Glutamatergic neuron (in vitro differentiated cells): ENCODE measurements at places on chromosomes 6 and 20. TPM values are rescaled to one million over a fixed set of nuclear protein-coding genes. Genes with fewer than 3 reads are reported as not detected.
A peak's percentile ranks its signal among the peaks of the same experiment; 100 is the strongest.

DNA sequence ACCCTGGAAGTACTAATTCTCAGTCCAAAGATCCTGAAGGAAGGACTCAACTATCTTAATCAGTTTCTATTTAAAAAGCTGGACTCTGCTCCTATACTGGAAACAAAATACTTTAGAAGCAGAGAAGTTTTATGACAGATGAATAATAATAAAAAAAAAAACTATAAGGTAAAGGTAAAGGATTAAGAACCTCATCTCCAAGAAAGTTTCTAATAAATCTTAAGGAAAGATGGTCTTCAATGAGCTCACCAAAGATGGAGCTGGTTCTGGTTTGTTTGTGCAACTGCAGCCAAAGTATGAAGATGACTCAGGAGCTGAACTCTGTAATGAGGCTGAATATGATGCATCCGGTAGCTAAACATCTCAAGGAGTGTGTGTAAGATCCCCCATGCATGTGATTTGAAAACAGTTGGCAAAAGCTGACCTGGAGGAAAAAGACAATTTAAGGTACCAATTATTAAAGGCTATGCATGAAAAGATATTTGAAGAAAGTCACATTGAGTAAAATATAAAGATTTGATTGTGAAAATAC lies 25.2 kb downstream of the MED23 start:
- H3K27me3 ChIP-seq: peaks cover 2% of the 10 kb centered on the region
- H3K27ac ChIP-seq: no peak overlapping the region
- no peaks in the 10 kb centered on the region for H3K36me3 ChIP-seq

- peaks cover 11% of the 10 kb centered on the region for H3K27me3 ChIP-seq
- no peak for DNase-seq
- no peaks in the 10 kb centered on the region for H3K36me3 ChIP-seq
- H3K4me1 ChIP-seq: peaks cover 18% of the 10 kb centered on the region
These were observed 12.1 kb downstream of the SLC2A4RG start for GRCh38 chr20:63751471-63752271.

GRCh38 chr6:67687396-67687795 lies 947.7 kb upstream of the ADGRB3 start:
- no peaks in the 10 kb centered on the region for H3K27me3 ChIP-seq
- no peaks in the 10 kb centered on the region for H3K36me3 ChIP-seq
- no peak overlapping the region for H3K4me3 ChIP-seq
- H3K4me1 ChIP-seq: no peaks in the 10 kb centered on the region
- no peak overlapping the region for H3K27ac ChIP-seq

DNA sequence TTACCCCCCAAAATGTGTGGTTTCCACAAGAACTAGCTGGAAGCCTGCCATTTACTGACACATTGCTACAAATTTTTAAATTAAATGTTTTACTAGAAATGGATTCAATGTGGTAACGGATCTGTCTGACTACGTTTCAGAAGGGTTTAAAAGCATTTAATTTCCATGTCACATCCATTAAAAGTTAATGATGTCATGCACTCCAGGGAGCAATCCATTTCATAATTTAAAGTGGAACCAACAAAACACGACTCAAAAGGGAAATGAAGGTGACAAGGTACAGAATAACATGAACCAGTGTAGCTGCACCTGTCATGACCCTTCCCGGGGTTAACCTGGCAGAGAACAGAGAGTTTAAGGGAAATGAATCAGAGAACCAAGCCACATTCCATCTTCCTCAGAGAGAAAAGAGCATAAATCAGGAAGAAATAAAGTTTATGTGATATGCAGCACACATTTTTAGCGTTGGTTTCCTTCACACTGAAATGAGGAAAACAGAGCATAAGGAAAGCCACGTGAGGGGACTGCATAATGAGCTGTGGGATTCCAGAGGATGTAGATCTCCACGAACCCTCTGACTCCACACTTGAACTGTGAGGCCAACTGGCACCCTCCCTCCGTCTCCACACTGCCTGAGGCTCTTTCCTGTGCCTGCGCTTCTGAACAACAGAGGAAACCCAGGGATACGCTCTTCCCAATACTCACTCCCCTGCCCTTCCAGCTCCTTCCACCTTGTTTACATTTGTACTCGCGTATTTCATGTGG lies 170.3 kb upstream of the AHI1 start:
- H3K4me3 ChIP-seq: no peak overlapping the region
- H3K36me3 ChIP-seq: peaks cover 4% of the 10 kb centered on the region
- H3K27me3 ChIP-seq: peaks cover 3% of the 10 kb centered on the region
- DNase-seq: peak; percentile 40

- DNase-seq: no peak
- no peak overlapping the region for H3K27ac ChIP-seq
- H3K27me3 ChIP-seq: no peaks in the 10 kb centered on the region
- H3K36me3 ChIP-seq: no peaks in the 10 kb centered on the region
- peaks cover 25% of the 10 kb centered on the region for H3K4me1 ChIP-seq
These were observed 46.3 kb upstream of the FABP7 start for GRCh38 chr6:122733259-122733658.

DNA sequence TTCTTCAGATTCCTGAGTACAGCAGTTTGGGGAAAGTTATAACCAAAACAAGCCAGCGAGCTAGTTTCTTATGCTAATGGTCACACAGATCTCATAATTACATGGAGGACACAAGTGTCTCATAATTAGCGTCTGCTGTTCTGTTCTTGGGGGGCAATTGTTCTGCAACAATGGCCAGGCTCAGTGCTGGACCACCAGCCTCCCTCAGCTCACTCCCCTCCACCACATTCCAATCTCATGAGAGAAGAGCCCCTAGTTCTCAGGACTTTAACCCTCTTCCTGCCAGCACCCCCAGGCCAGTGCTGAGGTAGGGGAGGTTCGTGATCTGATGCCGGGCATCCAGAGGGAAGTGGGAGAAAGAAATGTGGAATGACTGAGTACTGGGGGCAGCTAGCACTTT lies 20.2 kb upstream of the TOX2 start:
- H3K4me1 ChIP-seq: no peaks in the 10 kb centered on the region
- H3K4me3 ChIP-seq: no peak overlapping the region
- no peak overlapping the region for H3K27ac ChIP-seq
- H3K27me3 ChIP-seq: no peaks in the 10 kb centered on the region
- no peak for DNase-seq

DNA sequence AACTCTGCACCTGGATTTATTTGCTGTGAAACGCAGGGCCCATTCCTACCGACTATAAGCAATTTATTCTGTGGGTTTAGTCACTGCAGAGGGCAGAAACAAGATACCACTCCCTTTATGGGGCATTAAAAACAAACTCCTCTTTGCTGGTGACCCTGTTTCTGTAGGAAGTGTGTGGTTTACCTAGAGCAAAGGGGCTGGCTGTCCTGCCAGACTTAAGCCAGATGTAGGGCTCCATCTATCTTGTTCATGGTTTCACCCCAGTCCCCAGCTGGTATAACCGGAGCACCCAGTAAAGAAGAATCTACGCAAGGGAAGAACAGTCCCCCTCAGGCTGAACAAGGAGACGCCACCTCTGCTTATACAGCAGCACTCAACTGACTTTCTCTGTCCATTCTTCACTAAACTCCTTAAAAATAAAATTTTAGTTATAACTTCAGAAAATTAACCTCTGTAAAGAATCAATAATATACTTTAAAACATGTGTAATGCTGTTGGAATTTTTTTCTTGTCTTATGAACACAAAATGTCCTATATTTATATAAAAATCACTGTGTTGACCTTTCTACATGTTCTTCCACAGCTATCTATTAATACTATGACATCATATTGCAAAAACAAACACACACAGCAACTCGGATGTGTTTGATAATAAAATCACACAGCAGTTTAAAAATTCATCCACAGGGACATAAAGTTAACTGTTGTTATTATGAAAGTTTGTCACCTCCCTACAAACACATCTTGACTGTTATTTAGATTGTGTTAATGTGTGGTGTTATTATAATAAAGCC lies 126.1 kb upstream of the RPS6KA2 start:
- no peak for DNase-seq
- H3K27me3 ChIP-seq: peaks cover 11% of the 10 kb centered on the region

GRCh38 chr6:14897831-14898230 lies 348.0 kb upstream of the JARID2 start:
- H3K36me3 ChIP-seq: peaks cover 12% of the 10 kb centered on the region
- H3K27me3 ChIP-seq: no peaks in the 10 kb centered on the region
- H3K4me1 ChIP-seq: peaks cover under 1% of the 10 kb centered on the region
- DNase-seq: no peak
- H3K4me3 ChIP-seq: no peak overlapping the region
- no peak overlapping the region for H3K27ac ChIP-seq

DNA sequence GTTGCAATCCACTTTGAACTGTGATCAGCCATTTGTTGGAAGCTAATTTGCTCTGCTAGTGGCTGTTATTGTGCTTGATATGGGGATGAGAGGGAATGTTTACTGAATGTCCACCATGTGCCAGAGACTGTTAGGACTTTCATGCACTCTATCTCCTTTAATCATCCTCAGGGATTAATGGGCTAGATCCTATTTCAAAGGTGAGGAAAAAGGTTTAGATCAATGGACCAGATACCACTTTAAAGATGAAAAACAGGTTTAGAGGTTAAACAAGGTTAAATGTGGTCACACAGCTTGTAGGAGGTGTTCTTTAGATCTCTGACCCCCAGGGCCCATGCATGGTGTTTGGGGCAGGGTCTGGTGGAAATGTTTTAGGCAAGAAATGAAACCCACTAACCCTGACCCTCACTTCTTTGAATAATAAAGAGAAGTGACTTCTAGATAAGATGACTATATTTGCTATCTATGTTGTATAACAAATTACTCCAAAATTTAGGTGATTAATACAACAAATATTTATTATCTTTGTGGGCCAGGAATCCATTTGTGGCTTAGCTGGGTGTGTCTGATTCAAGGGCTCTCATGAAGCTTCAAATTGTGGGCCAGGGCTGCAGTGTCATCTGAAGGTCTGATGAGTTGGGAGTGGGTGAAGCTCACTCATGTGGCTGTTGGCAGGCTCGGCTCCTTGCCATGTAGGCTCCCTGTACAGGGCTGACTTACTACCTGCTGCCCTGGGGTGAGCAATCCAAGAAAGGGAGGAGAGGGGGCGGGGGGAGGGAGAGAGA lies 127.8 kb upstream of the FOXA2 start:
- no peak for DNase-seq
- H3K36me3 ChIP-seq: no peaks in the 10 kb centered on the region
- no peak overlapping the region for H3K4me3 ChIP-seq
- no peak overlapping the region for H3K27ac ChIP-seq
- H3K4me1 ChIP-seq: no peaks in the 10 kb centered on the region

GRCh38 chr6:81145506-81145905 lies 607.0 kb downstream of the TENT5A start:
- peaks cover 1% of the 10 kb centered on the region for H3K4me1 ChIP-seq
- H3K27ac ChIP-seq: no peak overlapping the region
- DNase-seq: no peak
- no peaks in the 10 kb centered on the region for H3K36me3 ChIP-seq
- H3K27me3 ChIP-seq: no peaks in the 10 kb centered on the region

- H3K4me3 ChIP-seq: no peak overlapping the region
- H3K27ac ChIP-seq: no peak overlapping the region
- peaks cover 8% of the 10 kb centered on the region for H3K4me1 ChIP-seq
- H3K36me3 ChIP-seq: no peaks in the 10 kb centered on the region
These were observed 128.9 kb upstream of the AKIRIN2 start for GRCh38 chr6:87830907-87831306.

- H3K27me3 ChIP-seq: no peaks in the 10 kb centered on the region
- H3K27ac ChIP-seq: no peak overlapping the region
- H3K4me3 ChIP-seq: no peak overlapping the region
- no peaks in the 10 kb centered on the region for H3K4me1 ChIP-seq
These were observed 13.4 kb upstream of the TNFAIP3 start for GRCh38 chr6:137853569-137854213.

DNA sequence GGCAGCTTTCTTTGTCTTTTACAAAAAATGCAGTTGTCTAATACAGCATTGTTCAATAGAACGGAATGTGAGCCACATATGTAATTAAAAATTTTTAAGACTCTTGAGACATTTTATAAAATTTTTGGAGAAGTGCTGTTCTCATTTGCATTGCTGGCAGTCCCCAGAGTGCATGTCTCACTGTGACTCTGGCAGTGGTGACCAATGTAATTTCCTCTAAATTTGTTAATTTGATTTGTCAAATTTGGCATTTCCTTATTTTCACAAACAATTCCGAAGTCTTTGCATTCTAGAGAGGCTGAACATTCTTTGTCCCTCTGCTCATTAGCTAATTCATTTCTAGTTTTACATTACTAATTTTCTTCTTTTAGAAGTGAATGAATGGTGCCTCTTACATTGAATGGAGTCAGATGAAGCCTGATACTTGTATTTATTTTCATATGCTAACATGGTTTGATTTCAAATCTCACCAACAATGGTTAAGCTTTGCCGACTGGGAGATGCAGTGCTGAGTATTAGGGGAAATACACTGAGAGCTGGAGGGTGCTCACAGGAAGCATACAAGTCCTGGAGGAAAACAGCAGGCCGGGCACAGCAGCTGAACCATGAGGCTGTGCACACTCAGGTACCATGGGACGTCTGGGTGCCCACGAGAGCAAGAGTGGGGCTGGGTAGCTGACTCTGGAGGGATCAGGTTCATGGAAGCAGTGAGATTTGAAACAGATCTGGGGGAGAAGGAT lies 68.5 kb upstream of the ARMC2 start:
- DNase-seq: no peak
- H3K36me3 ChIP-seq: peaks cover 2% of the 10 kb centered on the region
- peaks cover 5% of the 10 kb centered on the region for H3K27me3 ChIP-seq
- H3K4me3 ChIP-seq: no peak overlapping the region

GRCh38 chr6:41155132-41155805 lies 1.1 kb upstream of the TREML1 start:
- no peaks in the 10 kb centered on the region for H3K36me3 ChIP-seq
- no peak overlapping the region for H3K27ac ChIP-seq
- no peaks in the 10 kb centered on the region for H3K4me1 ChIP-seq
- H3K27me3 ChIP-seq: peaks cover 10% of the 10 kb centered on the region
- no peak overlapping the region for H3K4me3 ChIP-seq

GRCh38 chr6:153537422-153537821 lies 406.3 kb upstream of the RGS17 start:
- no peak for DNase-seq
- H3K27ac ChIP-seq: no peak overlapping the region
- no peaks in the 10 kb centered on the region for H3K36me3 ChIP-seq
- no peaks in the 10 kb centered on the region for H3K27me3 ChIP-seq
- H3K4me1 ChIP-seq: no peaks in the 10 kb centered on the region

- H3K27me3 ChIP-seq: peaks cover 5% of the 10 kb centered on the region
- H3K36me3 ChIP-seq: no peaks in the 10 kb centered on the region
- peak overlapping the region; percentile 78 for H3K4me3 ChIP-seq
These were observed 41.7 kb downstream of the PTCHD4 start for GRCh38 chr6:48069280-48069679.

DNA sequence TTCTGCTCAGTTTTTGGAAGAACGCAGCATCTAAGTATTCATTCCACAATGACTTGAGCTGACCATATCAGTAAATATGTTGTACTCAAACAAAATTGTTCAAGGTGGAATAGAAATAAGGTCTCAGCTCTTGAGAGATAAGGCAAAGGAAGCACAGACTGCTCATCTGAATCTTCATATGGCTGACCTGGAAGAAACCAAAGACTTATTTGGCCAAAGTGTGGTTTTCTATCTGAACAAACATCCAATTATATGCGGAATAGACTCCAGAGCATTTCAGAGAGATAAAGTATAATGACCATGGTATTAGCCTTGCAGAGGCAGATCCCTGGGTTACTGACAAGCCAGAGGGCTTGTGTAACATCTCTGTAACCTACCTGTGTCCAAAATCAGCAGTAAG lies 308.7 kb downstream of the CD83 start:
- H3K36me3 ChIP-seq: no peaks in the 10 kb centered on the region
- no peak for DNase-seq
- H3K4me1 ChIP-seq: peaks cover 15% of the 10 kb centered on the region
- no peak overlapping the region for H3K27ac ChIP-seq

Gene ELMO2
- 60.3 TPM for total RNA-seq

Gene GRIK2
- 95.5 TPM for total RNA-seq

Gene TFAP2D
- not detected for total RNA-seq

Gene PLEKHG1
- total RNA-seq: 7.3 TPM
